Sigmoid colon (tissue), 7 donors: ENCODE measurements at places on chromosomes 3 and 15. TPM values are rescaled to one million over a fixed set of nuclear protein-coding genes. Genes with fewer than 3 reads are reported as not detected.

GRCh38 chr3:14133188-14133800 lies 8.4 kb downstream of the TMEM43 start:
- no peak for DNase-seq

DNA sequence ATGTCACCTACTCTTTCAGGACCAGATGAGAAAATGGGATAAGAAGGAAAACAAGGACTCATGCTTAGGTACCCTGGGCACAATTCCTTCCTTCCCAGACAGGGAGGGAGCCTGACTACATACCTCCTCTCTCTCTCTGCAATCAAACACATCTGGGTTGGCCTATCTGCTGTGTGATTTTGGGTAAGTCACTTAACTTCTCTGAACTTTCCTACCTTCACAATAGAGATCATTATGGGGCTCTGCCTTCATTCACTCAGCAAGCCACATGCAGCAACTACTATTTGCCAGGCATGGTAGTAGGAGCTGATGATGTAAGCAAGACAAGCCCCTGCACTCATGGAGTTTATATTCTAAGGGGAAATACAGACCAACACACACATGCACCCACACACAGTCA lies 251.2 kb downstream of the SHQ1 start:
- no peak for DNase-seq

DNA sequence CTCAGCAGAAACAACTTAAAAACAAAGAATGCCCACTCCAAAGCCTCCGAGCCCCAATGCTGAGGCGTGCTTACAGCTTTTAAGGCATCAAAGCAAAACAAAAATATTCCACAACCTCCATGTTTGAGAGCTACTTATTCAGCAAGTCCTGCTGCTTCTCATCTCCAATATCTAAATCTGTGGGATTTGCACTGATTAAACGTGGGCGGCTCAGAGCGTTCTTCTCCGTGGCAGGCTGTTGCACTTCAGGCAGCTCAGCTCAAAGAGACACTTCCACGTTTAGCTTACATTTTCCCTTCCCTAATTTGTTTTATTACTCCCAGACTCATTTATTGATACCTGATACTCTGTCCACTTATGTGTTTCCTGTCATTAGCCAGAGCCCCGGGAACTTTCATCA lies 282.6 kb upstream of the MCTP2 start:
- DNase-seq: no peak

GRCh38 chr15:68640791-68641331 lies 62.1 kb downstream of the CORO2B start:
- peak; percentile 65 for DNase-seq

DNA sequence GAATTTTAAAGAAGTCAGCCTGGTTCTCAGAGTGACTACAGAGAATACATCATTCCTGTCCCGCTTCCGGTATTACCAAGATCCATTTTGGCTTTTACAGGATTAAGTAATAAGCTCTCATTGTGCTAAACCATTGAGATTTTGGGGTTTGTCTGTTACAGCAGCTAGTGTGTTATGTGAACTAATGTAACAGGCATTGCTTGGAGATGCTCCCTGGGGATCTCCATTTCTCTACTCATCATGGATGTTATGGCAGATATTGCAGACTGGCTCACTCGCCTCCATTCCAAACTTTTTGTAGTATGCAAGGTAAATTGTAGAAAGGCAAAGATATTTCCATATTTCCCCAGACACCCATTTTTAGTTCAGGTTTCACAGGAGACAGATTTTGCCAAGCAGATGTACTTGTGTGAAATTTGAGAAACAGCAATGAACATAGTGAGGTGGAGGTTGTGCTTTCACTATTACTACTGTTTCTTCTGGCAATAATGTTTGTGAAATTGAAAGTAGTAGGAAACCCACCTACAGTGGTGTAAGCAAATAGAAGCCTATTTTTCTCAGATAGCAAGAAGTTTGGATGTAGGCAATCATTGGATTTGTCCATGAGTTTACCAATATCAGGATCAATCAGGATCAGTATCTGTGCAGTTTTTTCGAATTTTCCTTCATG lies 177.1 kb upstream of the GALNT15 start:
- no peak for DNase-seq

- DNase-seq: no peak
Measured at GRCh38 chr3:178752843-178753242, 216.6 kb downstream of the KCNMB2 start.

DNA sequence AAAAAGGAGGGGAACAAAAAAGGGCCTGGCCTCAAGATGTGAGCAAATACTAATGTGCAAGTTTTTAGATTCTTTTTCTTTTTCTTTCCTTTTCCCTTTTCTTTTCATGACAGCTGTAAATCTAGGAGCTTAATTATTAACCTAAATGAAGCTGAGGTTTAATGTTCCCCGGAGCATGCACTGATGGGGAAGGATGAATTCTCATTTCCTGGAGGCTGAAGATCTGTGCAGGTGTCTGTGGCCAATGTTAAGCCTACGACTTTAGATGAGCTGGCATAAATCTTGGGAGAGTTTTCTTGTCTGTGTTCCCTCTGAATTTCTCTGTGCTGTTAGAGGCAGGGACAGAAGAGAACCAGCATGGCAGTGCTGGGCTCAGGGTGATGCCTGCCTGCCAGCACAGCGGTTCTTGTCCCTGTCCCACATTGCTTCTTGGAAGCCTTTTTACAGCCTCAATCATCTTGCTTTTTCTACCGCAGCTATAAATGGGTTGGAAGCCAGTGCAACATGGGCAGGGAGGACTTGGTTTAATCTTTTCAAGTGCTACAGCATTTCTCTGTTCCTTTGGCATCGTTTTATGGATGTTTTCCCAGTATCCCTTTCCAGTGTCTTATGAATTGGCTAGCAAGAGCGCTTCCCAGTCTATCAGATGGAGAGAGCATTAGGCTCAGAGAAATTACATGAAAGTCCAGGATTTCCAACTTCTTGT lies 119.1 kb downstream of the ATG7 start:
- no peak for DNase-seq

DNA sequence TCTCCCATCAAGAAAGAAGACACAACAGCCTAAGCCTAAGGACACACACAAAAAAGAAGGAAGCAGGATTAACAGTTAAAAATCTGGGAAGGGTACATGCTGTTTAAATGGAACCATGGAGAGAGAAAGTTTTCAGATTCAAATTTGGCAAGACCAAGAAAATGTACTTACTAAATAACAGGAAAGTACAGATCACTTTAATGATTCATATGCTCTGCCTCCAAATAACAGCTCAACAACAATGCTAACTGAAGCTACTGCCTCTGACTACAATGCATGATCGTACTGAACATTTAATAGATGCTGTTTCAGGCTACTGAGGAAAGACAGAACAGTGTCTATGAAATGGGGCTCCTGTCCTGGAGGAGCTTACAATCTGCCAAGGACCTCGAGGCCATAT lies 8.4 kb upstream of the NMB start:
- no peak for DNase-seq

- no peak for DNase-seq
Measured at GRCh38 chr3:77620009-77620408, 580.1 kb downstream of the ROBO2 start.

DNA sequence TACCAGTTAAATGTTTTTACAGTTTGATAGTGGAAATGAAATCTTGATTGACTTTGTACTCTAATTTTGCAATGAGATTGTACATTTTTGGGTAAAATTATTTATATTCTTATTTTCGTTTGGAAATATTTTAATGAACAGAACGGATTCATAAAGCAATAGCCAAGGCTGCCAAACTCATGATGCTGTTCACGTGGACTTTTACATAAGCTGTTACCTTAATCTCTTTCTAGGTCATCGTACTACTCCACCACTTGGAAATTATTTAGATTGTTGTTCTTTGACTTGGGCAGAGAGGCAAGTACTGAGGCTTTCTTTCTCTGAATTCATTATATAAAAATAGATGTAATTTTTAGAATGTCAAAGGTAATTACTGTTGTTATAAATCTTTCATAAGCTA lies 16.2 kb downstream of the SYNPR start:
- no peak for DNase-seq

GRCh38 chr3:159825216-159825854 lies 163.3 kb upstream of the IL12A start:
- no peak for DNase-seq

DNA sequence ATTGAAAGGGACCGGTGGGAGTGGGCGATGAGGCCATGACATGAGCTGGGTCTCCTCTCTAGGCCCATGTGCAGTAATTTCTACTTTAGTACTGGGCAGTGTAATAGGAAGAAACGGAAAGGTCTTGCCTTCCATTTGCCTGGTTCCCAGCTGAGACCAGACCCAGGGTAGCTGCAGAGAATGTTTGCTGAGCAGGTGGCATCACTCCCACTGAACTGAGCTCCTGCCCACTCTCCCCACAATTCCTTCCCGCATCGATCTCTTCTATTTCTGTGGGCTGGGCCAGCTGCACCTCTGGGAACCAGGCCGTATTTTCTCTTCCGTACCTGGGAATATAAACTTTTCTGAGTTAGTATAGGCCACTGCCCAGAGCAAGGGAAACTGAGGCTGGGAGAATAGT lies 15.8 kb downstream of the ESYT3 start:
- no peak for DNase-seq

GRCh38 chr3:189167027-189167766 lies 4.6 kb upstream of the TPRG1 start:
- DNase-seq: no peak

GRCh38 chr3:32340611-32341365 lies 50.9 kb upstream of the CMTM7 start:
- no peak for DNase-seq

- no peak for DNase-seq
Measured at GRCh38 chr3:143506190-143506589, 342.1 kb downstream of the SLC9A9 start.

GRCh38 chr15:62503451-62503850 lies 338.4 kb upstream of the C2CD4B start:
- peak; percentile 71 for DNase-seq

DNA sequence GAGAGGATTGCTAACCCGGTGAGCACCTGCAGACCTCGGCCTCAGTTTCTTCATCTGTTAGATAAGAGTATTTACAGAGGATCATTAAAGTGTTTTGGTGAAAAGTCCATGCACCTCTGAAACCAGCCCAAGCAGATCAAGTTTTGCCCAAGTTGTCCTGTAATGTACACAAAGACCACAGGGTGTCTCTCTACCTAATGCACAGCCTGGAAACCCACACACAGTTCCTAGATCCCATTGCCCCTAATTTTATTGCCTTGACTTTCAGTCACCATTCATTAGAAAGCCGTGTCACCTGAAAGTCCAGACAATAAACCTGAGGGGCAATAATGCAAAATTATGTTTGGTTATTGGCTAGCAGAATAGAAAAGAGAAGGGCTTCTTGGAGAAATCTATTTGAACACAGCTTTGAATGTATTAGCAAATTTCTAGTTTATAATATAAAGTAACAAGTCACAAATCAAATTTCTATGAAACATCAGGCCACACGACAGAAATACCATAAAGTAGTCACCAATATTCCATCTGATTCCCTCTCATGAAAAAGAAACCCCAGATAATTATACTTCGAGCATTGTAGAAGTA lies 161.3 kb upstream of the SLC2A2 start:
- DNase-seq: no peak

DNA sequence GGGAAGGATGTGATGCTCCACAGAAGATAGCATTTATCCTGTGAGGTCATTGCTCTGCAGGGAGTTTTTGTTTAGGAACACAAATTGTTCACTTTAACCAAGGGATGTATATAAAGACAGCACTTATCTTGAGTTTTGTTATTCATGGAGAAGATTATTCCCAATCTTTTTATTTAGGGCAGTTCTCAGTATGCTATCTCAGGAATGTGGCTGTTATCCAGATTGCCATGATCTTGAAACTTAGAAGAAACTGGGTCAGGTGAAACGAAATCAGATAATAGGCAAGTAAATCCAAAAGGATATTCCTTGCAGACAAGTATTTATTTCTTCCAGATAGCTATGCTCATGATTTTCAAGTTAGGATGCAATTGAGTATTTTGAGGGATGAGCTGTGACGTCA lies 19.3 kb upstream of the TMEM42 start:
- no peak for DNase-seq

- DNase-seq: no peak
Measured at GRCh38 chr3:42871592-42872196, 4.0 kb downstream of the CYP8B1 start.

DNA sequence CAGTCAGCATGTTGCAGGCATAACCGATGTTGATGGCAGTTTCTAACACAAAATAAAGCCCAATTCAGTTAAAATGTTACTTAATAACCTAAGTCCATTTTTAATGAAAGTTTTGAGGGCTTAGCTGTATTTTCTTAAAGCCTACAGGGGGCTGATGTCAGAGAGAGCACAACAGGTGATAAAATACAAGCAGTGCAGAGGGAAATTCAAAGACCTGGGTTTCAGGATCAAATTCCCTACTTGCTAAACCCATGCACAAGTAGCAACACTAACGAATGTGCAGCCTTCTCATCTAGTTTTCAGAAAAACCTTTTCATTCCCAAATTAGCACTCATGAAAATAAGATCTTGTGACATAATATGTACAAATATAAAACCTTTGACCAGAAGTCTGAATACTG lies 202.0 kb downstream of the ATP8B4 start:
- no peak for DNase-seq

- DNase-seq: peak; percentile 88
Measured at GRCh38 chr15:92624401-92624991, 31.1 kb downstream of the FAM174B start.

DNA sequence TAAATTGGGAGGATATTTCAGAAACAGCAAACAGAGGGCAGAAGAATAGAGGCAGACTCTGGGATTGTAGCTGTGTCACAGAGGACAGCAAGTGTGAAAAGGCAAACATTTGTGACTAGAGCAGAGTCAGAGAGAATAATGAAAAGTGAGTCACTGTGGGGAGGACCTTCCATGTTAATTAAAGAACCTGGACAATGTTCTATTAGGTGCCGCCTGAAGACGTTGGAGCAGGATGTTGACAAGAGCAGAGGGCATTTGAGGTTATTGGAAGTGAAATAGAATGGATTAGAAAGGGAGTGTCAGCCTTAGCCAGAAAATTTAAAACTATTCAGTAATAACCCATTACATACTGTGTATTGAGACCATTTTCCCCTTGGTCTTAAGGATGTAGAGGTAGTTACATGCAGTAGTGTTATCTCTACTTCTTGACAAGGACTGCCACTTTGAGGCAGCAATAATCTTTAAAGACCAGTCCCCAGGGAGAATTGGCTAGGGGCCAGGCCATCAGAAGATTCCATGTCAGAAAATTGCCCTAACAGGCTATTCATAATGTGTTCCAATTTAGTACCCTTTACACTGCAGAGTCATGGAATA lies 5.8 kb downstream of the ACKR2 start:
- DNase-seq: no peak

GRCh38 chr3:186108106-186108940 lies 566 bp downstream of the ETV5 start:
- DNase-seq: peak; percentile 72

TCAIM gene
- 14.1 TPM for polyA plus RNA-seq

PIERCE2 gene
- polyA plus RNA-seq: 4.3 TPM

SLC38A3 gene
- not detected for polyA plus RNA-seq

P2RY13 gene
- polyA plus RNA-seq: 3.9 TPM

ADAMTSL3 gene
- polyA plus RNA-seq: not detected

CKMT1B gene
- 153 TPM for polyA plus RNA-seq

SIDT1 gene
- polyA plus RNA-seq: 16.7 TPM

AZI2 gene
- 25.0 TPM for polyA plus RNA-seq

HHATL gene
- polyA plus RNA-seq: not detected
